ENCODE measurements at places on chromosomes 1 and 21.

DNA sequence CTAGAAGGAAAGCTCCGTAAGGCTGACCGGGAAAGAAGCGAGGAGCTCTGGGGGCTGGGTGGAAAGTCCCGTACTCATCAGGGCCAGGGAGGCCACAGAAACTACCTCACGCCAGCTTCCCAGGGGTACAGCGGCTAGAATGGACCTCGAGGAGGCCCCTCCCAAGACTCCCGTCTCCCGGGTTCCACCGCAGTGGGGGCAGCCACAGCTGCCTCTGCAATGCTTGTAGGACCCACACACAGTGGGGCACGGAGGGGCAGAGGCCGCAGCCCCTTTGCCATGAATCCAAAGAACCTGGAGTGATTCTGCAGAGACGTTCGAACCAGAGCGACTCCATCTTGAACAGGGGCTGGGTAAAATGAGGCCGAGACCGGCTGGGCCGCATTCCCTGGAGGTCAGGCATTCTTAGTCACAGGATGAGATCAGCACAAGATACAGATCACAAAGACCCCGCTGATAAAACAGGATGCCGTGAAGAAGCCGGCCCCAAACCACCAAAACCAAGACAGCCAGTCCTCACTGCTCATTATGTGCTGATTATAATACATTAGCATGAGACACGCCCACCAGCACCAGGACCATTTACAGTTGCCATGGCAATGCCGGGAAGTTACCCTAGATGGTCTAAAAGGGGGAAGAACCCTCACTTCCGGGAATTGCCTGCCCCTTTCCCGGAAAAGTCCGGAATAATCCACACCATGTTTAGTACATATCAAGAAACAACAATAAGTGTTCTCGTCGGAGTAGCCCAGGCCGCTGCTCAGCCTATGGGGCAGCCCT lies 1.6 kb upstream of the ANKRD65 start:
- no peak for DNase-seq

DNA sequence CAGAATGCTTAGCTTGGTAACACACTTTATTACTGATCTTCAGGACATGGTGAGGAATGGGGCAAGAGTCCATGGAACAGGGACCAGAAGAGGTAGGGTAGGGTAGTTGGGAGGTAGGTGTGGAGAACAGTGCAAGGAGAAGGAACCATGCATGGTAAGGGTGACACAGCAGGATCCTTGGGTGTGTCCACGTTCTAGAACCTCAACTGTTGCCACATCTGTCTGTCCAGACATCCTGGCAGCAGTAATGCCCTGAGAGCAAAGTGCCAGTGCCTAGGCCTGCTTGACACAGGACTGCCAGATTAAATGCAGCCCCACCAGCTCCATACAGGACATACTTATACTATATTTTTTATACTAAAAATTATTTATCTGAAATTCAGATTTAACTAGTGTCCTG lies 13.9 kb downstream of the DMAP1 start:
- DNase-seq = no peak

- no peak for DNase-seq
Measured at GRCh38 chr1:64229307-64229706, 25.9 kb downstream of the UBE2U start.

DNA sequence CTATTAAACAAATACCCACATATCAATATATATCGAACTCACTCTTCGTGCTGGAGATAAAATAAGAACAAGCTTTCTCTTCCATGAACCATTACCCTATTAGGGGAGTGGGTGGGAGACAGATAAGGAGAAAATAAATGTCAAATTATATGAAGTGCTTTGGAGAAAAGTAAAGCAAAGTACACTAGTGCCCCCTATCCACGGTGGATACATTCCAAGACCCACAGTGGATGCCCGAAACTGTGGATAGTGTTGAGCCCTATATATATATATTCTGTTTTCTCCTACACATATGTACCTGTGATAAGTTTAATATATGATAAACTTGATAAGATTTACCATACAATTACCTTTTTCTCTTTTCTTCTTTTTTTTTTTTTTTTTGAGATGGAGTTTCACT lies 54.6 kb downstream of the FH start:
- no peak for DNase-seq

GRCh38 chr1:186122837-186123236 lies 252.2 kb downstream of the TPR start:
- DNase-seq = no peak

GRCh38 chr1:209809611-209810010 lies 3.7 kb upstream of the IRF6 start:
- DNase-seq = no peak

GRCh38 chr1:193060406-193060805 lies 994 bp downstream of the RO60 start:
- peak; percentile 12 for DNase-seq

DNA sequence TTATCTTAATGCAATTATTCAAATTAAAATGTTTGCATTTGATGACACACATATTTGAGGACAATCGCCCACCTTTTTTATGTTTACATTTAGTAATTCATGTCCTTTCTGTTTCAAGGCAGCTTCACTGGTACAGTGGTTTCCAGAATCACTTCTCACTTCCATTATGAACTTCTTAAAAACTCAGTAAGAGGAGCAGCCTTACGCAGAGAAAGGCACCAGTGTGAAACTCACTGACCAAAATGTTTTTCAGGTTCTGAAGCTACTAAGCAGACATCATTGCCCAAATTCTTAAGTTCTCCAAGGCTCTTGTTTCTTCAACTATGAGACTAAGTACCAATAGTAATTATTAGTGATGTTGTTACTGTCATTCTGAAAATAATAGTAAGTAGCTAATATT lies 353.1 kb upstream of the CXADR start:
- DNase-seq = no peak

DNA sequence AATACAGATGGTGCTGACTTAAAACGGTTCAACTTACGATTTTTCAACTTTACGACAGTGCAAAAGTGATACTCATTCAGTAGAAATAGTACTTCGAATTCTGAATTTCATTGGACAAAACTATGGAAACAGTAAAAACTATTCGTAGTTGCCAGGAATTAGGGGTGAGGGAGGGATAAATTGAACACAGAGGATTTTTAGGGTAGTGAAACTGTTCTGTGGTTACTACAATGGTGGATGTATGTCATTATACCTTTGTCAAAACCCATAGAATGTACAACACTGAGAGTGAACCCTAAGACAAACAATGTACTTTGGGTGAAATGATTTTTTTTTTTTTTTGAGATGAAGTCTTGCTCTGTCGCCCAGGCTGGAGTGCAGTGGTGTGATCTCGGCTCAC lies 7.5 kb downstream of the DDR2 start:
- no peak for DNase-seq

DNA sequence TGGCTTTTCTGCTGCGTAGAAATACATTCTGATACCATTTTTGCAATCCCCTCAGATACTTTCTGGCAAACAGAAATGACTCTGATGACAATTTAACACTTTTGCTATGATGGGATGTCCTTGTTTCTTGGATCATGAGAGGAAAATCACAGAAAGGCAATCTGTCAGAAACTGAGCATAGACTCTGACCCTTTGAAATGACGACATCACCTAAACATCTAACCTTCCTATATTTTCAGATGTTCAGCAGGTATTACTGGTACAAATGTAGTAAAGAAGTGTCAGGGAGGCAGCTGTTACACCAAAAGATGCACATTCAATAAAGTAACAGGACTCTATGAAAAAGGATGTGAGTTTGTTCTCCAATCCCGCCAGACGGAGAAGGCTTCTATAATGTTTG lies 13.2 kb downstream of the CLCA1 start:
- DNase-seq = no peak

DNA sequence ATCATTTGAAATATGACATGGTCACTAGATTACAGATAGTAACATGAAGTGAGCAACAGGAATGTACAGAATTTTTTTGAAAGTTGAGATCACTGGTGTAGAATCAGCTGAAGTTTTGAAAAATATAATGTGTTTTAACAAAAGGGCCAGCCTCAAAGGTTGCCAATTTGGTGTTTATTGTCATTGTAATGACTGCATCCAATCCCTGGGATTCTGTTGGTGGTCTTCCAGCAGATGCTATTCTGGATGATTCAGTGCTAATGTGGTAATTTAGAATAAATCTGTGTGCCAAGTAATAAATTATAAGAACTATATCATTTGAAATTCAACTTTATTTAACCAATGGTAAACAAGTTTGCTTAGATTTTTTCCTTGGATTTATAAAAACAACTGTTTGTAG lies 436.4 kb upstream of the PKN2 start:
- no peak for DNase-seq

DNA sequence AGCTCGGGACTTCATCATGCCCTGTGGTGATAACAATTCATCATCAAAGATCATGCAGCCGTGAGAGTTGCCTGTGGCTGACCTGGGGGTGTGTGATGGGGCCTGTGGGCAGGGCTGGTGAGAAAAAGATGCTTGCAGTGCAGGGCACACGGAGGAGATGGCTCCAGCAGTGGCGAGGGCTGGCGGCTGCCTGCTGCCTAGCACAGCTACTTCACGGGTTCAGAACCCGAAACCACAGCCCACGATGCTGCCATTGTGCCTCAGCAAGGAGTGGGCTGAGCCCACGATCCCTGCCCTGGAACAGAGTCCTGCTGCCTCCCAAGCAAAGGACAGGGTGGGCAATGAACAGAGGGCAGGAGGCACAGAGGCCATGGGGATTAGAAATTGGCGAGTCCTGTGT lies 631 bp upstream of the KRTAP10-9 start:
- DNase-seq = no peak

DNA sequence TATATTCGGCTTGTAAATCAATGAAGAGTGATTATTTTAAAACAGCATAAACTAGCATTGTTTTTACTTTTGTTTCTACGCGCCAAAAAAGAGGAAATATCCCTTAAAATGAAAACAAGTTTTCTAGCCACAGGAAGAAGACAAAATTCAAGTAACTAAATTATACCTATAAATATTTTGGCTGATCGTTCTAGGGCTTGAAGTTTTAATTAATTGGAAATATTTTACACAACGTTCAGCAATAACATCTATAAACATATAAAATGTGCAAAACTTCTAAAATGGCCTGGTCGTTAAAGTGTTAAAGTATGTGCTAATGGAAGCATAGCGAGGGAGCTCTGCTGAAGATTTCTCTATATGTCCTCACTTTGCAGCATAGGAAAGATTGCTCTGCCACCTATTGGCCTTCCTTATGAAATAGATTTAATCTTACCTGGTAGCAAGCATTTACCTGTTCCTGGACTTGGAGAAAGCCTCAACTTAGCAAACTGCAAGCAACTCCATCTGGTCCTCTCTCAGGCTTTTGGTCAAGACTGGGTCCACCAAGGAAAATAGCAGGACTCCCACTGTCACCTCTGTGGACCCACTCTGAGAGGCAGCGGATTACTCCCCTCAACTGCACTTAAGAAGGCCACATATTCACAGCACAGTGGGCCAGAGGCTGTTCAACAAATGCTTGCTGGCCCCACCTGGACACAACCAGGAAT lies 351.3 kb upstream of the RUNX1 start:
- DNase-seq = peak; percentile 88

DNA sequence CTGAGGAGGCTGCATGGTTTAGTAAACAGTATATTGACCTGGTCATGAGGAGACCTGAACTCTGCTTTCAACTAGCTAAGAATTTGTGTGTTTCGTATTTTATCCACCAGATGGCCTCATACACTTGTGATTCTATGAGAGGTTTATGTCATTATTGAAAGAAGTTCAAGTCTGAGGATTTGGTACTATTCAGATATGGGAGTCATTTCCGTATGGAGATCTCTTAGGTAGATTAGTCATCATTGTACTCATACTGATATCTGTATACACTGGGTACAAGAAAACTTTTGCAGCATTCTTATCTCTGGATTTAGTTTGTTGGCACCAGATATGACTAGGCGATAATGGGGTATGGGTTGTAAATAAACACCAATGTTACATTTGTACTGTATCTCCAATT lies 26.6 kb downstream of the ATF6 start:
- DNase-seq = peak; percentile 73

DNA sequence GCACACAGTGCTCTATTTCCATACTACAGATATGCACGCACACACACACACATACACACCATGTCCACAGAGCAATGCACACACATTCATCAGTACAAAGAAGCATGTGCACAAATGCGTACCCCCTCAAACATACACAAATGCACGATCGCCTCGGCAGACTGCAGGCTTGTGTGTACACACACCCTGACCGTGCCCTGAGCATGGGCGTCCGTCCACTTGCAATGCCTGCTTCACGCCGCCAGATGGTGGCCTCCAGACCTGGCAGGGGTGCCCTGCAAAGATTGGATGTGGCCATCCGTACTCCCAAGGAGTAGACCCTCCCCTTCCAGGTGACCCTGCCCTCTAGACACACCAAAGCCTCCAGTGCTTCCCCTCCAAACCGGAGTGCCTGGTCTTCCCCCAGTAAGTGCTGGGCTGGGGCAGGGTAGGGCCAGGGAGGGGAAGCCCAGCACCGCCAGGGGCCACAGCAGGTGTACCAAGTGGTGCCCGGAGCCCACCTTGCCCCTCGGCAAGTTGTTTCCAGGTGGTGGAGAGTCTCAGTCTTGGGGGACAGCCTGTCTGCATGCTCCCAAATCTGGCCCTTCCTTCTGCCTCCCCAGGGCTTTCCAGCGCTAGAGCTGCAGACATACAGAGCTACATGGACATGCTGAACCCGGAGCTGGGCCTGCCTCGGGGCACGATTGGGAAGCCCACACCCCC lies 20.6 kb downstream of the ESPN start:
- DNase-seq = no peak

DNA sequence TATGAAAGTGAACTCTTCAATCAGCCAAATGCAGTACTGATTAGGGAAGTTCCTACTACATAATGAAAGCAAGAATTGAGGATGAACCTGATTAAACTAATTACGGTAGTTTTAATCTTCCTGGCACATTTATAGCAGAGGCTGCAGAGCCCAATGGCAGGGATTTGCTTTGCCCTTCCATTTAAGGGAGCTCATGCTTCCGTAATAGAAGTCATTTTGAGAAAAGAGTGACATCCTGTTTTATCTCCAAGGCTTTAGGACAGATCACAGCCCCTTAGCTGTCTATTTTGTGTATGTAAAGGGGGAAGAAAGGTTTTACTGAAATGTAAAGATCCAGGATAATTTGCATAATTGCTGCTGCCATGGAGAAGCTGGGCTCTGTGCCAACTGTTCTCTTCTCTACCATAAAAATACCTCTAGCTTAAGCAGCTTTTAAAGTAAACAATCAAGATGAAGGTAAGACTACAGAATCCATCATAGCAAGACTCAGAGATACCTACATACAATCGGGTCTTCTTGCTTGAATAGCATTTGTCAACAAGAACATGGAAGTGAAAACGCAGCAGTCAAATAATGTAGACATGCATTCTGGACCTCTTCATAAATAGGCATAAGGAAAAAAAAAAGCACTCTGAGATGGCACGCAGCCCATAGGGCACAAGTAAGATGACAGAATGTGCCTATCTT lies 62.5 kb downstream of the ASH1L start:
- DNase-seq = peak; percentile 67

GRCh38 chr21:33290441-33290840 lies 24.3 kb downstream of the IL10RB start:
- DNase-seq = no peak

- peak; percentile 76 for DNase-seq
Measured at GRCh38 chr1:155167166-155168104, 5.7 kb downstream of the KRTCAP2 start.

GRCh38 chr1:211332036-211332616 lies 5.5 kb downstream of the TRAF5 start:
- DNase-seq = no peak

GRCh38 chr1:93699049-93699384 lies 17.4 kb upstream of the BCAR3 start:
- DNase-seq = no peak

- no peak for DNase-seq
Measured at GRCh38 chr1:19387045-19387467, 74.9 kb downstream of the SLC66A1 start.

GRCh38 chr1:93021539-93022134 lies 57.4 kb upstream of the MTF2 start:
- DNase-seq = peak; percentile 45

Measured in DMS79 treated with DMSO at 0.1 percent for 48 hours (cell line).